Left lung (tissue), 14 donors: ENCODE measurements at places on chromosomes 1 and 21. TPM values are rescaled to one million over a fixed set of nuclear protein-coding genes. Genes with fewer than 3 reads are reported as not detected.

GRCh38 chr1:10866321-10867093 is 70.1 kb upstream of the CASZ1 start:
- no peak for DNase-seq

The AK5 gene
- 1.4 TPM for polyA plus RNA-seq

DNA sequence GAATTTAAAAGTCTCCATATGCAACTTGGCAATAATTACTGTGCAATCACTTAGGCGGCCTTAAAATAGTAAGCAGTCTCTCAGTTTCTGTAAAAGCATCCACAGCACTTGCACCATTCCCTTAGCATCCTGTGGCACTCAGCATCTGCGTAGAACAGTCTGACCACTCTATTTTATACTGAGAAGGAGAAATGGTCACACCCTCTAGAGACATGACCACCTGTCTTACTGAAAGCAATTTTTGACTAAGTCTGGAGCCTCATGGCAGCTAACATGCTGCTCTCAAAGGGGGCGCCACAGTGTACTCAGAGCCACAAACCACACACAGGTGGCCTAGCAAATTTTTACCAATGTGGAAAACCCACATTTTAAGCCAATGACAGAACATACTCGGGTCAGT is 62.0 kb downstream of the KCNK1 start:
- DNase-seq = no peak

- DNase-seq = no peak
Observed at GRCh38 chr1:45943185-45943584, 139.8 kb downstream of the MAST2 start.

DNA sequence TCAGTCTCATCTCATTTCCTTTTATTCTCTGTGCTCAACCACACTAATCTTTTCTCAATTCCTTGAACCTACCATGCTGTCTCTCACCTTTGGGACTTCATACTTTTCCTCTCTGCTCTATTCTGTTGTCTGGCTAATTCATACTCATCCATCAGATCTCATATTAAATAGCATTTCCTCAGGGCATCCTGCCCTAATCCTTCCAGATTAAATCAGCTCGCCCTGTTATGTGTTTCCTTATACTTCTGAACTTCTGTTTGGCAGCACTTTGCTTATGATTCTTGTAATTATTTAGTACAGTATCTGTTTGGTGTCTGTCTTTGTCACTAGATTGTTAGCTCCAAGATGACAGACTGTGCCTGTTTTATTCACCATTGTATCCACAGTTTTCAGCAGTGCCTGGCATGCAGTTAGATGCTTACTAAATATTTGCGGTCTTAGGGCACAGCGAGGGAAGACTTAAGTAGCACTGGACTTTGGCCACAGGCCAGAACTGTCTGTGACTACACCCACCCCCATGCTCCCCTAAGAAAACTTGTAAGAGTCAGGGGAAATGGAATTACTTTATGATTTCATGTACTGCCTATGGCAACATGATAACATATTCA is 9.9 kb upstream of the CAP1 start:
- DNase-seq = no peak

The STYXL2 gene
- 0.66 TPM for polyA plus RNA-seq

The KCNE2 gene
- polyA plus RNA-seq = 0.79 TPM

GRCh38 chr1:65311760-65312159 is 2.4 kb downstream of the DNAJC6 start:
- no peak for DNase-seq

The NAXE gene
- polyA plus RNA-seq = 50.1 TPM

The S100A9 gene
- polyA plus RNA-seq = 28.4 TPM

- DNase-seq = no peak
Observed at GRCh38 chr1:66685265-66685664, 67.0 kb upstream of the DYNLT5 start.

DNA sequence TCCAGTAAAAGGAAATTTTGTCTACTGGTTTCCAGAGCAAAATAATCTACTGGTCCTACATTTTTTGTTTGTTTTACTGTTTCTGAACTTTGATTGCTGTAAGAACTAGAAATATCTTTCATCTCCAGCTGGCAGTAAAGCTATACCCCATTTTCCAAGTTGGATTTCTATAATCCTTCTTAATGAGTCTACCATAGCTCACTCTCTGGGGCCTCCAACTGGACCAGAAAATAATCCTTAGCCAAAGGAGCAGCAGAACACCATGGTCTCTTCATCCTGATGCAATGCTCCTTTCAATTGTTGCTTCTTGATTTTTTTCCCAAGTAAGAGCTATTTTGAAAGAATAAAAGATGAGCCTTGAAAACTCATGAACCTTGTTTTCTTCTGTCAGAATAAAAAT is 110.0 kb upstream of the COL11A1 start:
- no peak for DNase-seq

The BTBD19 gene
- 22.4 TPM for polyA plus RNA-seq

DNA sequence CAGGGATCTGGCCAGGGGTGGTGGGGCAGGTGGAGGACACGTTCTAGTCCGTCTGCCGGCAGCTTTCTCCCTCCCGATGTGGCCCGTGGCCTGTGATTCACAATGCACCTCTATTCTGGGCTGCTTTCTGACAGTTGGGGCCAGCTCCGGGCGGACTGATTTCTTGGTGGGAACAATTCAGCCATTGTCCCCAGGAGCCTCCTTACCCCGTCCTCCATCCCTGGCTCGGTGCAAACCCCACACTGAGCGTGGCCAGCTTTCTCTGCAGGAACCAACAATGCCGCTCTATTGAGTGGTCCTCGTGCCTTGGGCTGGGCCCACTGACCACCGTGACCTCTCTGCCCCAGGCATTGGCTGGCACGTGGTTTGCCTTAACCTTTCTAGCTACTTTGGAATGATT is 29.7 kb downstream of the PADI2 start:
- no peak for DNase-seq

The PDZK1IP1 gene
- 1.4 TPM for polyA plus RNA-seq

- DNase-seq = no peak
Observed at GRCh38 chr1:96804648-96805047, 83.1 kb downstream of the PTBP2 start.

The IGSF8 gene
- 33.7 TPM for polyA plus RNA-seq
